ENCODE measurements at places on chromosomes 1 and 21.

- DNase-seq, result no peak
Observed at GRCh38 chr1:51833700-51834099, 44.8 kb downstream of the NRDC start.

DNA sequence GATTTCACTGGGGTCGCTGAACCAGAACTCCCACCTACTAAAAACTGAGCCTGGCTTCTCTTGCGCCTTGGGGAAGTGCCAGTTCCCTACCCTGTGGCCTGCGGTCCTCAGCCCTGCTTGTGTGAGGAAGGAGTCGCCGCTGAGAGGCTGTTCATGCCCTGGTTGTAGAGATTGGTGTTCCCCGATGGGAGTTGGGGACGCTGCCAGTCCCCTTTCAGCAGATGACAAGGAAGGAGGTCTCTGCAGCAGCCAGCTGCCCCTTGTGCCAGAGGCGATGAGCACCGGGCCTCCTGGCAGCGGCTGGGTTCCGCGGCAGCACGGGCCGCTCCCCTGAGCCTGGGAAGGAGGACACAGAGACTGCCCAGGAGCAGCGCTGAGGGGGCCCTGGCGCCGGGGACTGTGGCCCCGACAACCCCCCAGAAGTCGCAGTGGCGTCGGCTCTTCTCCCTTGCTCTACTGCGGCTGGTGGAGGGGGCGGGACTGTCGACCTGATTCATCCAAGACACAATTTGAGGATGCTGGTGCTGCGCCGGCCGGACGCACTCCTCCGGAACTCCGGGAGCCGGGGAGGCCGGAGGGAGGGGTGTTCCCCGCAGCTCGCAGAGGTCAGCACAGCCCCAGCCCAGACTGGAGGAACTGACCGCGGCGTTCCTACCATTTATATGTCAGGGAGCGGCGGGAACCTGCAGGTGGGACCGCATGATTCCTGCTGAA is 12.0 kb upstream of the ADORA3 start:
- peak; percentile 41 for DNase-seq

GRCh38 chr1:202942426-202942825 is 15.4 kb upstream of the KLHL12 start:
- no peak for DNase-seq

DNA sequence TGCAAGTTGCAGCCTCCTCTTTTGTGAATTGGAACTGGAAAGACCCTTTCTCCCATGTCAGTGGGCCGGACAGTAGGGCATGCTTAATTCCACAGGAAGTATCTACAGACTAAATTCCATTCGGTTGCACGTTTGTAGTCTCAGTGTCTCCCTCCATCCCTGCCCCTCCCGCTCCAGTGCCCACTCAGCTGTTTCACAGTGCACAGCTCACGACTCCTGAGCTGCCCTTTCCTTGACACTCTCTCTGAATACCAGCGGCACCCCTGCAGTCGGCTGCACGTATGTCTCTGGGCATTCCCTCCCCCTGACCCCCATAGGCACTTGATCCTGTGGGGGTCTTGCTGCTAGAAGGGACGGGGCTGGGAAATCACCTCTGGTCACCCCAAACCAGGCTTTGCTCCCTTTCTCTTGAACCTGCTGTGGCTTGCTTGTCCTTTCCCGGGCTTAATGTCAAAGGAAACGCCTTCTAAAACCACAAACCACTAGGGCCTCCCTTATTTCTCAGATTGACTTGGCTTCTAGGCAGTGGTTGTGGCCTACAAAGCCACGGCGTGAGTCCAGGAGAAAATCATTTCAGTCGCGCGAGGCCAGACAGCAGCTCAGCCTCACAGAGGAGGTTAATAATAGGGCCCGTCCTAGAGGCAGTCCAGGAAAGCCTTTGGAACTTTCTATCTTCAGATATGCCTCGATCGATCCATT is 365.3 kb upstream of the PROX1 start:
- DNase-seq, result no peak

DNA sequence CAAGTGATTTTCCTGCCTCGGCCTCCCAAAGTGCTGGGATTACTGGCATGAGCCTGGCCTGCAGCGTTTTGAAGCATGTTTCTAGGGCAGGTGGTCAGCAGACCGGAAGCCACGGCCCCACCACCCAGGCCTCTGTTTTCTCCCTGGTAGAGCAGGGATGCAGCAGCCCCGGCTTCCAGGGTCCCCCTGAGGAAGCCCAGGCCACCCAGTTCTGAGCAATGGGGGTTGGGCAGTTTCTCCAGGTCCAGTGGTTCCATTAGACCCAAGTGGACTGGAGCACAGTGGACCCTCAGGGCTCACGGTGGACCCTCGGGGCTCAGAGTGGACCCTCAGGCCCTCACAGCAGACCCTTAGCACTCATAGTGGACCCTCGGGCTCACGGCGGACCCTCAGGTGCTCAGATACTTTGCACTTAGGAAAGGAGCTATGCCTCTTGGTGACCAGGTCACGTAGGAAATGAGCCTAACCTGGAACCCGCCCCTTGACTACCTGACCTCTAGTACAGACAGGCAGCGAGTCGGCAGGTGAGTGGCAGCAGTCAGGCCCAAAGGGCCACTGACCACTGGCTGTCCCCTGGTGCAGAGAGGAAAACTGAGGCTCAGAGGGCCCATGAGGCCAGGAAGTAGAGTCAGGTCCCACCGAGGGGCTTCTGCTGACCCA is 4.6 kb upstream of the FNDC10 start:
- no peak for DNase-seq

- no peak for DNase-seq
Observed at GRCh38 chr1:218965821-218966220, 207.9 kb upstream of the LYPLAL1 start.

DNA sequence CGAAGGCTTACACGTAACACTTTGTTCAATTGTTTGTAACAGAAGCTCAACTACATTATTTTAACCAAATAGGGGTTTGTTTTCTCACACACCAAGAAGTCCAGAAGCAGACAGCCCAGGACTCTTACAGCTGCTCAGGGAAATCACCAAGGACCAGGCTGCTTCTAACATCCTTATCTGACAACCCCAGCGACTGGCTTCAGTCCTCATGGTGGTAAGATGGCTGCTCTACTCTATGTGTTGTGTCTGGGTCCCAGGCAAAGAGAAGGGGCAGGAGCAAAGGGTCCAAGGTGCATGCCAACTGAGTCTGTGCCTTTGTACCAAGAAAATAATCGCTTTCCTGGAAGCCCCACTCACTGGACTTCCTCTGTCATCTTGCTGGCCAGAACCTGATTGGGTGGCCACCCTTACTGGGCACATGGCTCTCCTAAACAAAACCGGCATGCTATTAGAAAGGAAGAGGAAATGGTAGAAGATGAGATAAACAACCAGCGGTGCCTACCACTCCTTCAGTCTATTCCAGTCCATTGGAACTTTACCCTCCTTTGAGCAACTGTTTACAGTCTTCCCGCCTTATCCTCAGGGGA is 34.1 kb upstream of the LRRC8D start:
- no peak for DNase-seq

GRCh38 chr1:65606426-65606825 is 186.0 kb downstream of the LEPR start:
- DNase-seq, result no peak

DNA sequence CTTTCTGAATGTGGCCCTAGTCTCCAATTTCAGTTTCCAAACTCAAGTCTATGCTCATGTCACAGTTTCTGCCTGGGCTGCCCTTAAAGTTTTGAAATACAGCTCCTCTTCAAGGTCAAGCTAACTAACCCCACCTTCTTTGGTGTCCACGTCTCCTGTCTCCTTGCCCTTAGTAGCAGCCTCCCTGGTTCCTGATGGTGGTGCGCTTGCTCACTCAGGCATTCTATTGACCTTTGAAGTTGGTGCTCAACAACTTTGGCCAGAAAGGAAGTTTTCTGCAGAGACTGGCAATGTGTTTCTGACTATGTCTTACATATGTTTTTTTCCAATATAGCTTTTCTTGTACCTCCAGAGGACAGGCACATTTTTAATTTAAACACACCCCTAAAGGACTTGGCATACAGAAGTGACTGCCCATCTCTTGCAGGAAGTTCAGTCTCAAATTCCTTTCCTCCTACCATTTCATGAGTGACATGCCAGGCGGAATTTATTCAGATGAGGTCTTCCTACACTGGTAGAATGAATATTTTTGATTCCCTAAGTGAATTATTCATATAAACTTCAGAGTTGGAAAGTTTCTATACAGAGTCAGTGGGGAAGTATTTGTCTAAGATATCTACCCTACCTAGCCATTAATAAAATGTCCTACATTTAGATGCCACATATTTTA is 364.3 kb upstream of the USP24 start:
- DNase-seq, result no peak

- DNase-seq, result no peak
Observed at GRCh38 chr1:64941461-64942117, 24.8 kb downstream of the JAK1 start.

- DNase-seq, result no peak
Observed at GRCh38 chr1:7611421-7612010, 159.6 kb upstream of the VAMP3 start.

DNA sequence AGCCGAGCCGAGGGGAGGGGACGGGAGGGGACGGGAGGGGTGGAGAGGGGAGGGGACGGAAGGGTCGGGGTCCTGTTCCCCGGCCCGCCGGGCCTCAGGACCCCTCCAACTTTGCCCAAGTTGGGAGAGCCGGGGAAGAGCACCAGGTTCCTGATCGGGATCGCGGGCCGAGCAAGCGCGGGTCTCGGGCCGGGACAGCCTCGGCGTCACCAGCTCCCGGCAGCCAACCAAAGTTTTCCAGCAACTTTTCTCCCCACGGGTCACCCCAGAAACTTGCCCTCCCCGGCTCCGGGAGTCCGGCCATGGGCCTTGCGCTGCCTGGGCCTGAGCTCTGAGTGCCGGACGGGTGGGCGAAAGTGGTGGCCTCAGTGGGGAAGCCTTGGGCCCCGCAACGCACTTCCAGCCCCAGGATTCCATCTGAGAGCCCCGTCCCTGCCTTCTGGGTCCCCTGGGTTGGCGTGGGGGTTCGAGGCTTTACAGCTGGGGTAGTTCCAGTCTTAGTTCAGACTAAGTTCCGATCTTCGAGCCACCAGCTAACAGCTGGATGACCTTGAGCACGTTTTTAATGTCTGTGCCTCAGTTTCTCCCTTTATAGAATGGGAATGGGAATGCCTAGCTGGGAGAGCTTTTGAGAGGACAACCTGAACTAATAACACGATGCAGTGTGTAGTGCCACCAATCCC is 458 bp downstream of the ZC3H12A start:
- no peak for DNase-seq

DNA sequence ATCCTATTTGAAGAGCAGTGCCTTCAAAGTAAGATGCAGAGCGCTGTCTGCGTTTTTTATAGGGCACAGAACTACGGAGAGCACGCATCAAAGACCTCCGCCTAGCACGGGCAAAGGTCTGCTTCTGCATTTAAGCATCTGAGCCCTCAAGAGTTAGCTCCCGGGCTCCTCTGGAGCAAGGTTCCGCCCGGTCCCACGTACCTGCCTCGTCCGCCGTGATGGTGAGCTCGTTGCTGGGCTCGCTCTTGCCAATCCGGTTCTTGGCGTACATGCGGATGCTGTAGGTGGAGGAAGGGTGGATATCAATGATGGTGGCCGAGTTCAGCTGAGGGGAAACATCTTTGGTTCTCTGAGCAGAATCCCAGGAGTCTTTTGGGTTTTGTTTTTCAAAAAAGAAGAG is 311.5 kb downstream of the PCP4 start:
- DNase-seq, result no peak

- no peak for DNase-seq
Observed at GRCh38 chr1:180256341-180257027, 26.4 kb downstream of the LHX4 start.

GRCh38 chr1:223208164-223209076 is 65.4 kb upstream of the TLR5 start:
- DNase-seq, result no peak

DNA sequence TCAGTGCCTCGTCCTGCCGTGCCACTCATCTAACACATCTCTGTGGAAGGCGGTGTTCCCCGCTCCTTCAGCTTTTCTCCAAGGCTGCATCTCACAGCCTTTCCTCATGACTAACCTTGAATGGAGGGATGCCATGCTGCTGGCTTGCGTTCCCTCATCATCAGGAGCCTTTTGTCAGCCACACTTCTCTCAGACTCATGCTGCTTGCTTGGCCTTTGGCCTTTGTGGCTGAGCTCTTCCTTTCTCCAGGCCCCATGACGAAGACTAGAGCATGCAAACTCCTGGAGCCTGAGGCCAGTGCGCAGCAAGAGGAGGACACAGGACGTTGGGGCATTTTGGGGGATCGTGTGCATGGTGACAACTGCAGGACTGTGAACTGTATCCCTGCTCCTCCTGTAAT is 70.8 kb downstream of the SYT2 start:
- no peak for DNase-seq

DNA sequence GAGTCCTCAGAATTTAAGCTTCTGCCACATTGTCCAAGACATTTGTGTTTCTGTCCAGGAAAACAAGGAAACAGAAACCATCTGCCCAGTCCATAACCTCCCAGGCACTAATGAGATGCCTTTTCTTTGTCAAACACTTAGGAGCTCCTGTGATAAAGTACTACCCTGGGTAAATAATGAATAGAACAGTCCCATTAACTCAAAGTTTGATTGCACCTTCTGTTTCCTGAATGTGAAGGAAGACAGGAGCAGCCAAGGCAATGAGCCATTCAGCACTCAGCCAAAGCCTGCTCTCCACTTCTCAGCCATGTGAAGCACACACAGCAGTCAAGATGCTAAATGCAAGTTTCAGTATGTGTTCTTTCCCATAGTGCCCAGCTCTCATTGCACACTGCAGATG is 199.8 kb downstream of the SEC16B start:
- DNase-seq, result no peak

DNA sequence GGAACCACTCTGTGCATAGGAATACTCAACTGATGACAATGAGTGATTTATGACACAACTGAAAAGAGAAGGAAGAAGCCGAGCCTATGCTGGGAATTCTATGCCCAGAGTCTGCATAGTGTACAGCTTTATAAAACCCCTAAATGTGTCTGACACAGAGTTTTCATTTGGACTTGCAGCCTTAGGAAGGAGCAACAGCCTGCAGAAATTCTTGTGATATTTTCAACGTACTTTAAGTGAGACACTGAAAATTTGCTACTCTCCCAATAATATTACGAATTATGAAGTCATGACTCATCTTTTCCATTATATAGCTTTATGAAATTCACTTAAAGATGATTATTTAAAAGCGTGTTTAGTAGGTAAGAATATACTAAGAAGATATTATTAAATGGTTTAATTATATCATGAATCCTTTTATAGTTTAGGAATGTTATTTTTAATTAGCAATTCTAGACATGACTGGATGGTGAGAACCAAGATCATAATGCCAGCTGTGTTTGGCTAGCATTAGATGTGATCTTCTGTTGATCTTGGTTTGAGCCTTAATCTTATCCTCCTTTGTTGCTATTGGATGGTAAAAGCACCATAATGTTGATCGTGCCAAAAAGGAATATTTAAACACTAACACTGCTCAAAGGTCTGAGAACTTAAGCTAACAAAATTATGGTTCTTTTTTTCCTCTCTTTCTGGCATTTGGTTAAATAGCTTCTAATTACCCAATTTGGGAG is 785.1 kb upstream of the ADGRL4 start:
- DNase-seq, result no peak

GRCh38 chr1:68149907-68150306 is 82.4 kb downstream of the WLS start:
- DNase-seq, result no peak
